Amygdala (tissue), 56 donors: ENCODE measurements at places on chromosomes 3 and 15.

GRCh38 chr3:180322829-180323228 lies 279.1 kb upstream of the TTC14 start:
- DNase-seq = no peak

GRCh38 chr3:111954228-111954990 lies 24.4 kb upstream of the ABHD10 start:
- DNase-seq = no peak

- no peak for DNase-seq
Observed at GRCh38 chr15:66753687-66754377, 51.8 kb downstream of the SMAD6 start.

- no peak for DNase-seq
Observed at GRCh38 chr15:66288551-66289185, 4.7 kb upstream of the DIS3L start.

DNA sequence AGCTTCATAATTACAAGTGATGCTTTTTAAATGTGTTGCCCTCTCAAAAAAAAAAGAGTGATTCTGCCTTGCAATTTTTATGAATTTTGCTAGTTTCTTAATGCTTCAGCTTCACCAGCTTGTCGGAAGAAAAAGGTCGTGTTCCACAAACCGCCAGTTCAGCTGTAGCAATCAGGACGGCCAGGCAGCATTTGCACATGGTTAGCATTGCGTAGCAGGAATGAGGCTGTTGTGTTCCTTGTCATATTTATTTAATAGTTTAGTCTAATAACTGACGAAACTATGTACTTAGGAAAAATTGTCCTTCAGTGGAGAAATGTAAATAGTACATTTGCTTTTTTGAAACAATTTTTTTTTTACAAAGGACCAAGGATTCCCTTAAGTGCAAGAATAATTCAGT lies 64.9 kb upstream of the SELENOK start:
- DNase-seq = no peak

- peak; percentile 82 for DNase-seq
Observed at GRCh38 chr3:50213373-50213772, 8.3 kb downstream of the SLC38A3 start.

- no peak for DNase-seq
Observed at GRCh38 chr3:12622335-12622734, 41.6 kb downstream of the RAF1 start.

DNA sequence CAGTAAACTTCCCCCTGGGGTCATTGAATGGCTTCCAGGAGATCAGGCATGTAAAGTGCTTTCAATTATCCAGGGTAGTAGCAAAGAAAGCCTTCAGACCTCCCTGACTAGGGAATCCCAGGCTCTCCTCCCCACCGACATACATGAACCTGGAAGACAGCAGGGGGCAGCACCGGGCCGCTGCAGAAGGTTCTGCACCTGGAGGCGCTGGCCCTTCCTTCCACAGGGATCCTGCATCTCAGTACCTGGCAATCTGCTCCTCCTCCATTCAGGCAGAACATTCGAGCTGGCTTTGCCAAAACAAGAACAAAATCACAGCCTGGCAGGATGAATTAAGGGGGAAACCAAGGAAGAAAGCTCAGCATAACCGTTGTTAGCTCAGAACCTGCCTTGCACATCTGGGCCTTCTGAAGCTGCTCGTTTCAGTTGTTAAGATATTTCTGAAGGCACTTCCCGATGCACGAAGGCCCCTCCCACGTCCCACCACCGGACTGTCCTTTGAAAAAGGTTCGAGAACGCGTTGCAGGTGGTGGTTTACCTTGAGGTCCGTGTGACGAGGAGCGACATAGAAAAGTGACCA lies 237.7 kb downstream of the SLCO3A1 start:
- no peak for DNase-seq

DNA sequence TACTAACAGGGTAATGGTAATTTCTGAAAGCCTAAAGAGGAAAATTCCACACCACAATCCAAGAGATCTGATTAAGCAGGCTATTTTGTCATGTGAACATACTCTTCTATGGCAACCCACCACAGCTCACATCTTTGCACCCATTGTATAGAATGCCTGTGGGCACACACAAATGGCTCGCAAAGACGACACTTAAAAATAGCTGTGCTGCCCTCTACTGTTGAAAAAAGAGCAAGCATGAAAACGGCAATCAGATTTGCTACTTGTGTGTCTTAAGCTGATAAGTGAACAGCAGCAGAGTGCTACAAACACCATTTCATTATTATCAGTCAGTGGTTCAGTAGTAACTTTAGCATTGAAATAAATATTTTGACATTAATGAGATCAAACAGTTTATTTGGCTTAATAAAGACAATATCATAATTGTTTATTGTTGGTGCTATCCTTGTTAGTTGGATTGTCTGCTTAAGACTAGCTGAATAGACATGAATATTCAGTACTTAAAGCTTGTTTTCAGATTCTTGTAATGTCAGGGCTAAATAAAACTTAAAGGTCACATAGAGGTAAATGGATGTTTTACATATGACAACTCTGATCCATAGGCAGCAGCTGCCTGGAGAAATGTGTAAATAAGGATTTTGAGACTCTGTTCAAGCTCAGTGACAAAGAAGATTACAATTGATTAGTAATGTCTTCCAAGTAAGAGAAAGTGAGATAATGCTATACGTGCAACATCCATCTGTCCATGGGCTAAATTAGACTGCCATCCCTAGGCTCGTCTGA lies 199.1 kb downstream of the LRRN1 start:
- no peak for DNase-seq
